ENCODE measurements at places on chromosomes 4 and X.

DNA sequence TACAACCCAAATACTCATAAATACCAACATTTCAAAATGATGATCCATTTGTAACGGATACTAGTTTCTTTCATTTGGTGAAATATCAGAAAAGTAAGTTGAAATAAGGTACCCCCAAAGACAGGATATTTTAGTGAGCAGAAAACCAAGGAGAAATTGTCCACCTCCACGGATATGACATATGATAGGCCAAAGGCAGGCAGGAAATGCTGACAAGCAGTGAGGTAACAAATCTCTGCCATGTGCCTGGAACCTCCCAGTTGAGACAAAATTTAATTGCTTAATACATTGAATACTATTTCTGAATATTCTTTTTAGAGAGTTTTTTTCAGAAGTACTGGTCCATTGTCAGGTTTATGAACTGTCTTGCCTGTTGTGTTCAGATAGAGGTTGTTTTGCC lies 118.8 kb downstream of the GATB start:
- DNase-seq, result no peak

- no peak for DNase-seq
Observed at GRCh38 chrX:91079342-91080114, 355.1 kb upstream of the PABPC5 start.

DNA sequence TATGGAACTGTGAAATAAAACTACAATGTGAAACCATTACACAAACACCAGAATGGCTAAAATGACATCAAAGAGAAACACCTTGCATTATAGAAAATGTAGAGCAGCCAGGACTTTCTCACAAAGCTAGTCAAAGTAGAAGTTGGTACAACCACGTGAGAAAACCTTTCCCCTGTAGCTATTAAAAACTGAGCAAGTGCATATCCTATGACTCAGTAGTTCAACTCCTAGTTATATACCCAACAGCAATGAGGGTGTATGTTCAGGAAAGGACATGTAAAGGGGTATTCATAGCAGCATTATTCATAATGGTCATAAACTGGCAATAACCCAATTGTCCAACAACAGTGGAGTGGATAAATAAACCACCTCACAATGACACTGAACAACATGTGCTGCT lies 177.5 kb upstream of the NUDT10 start:
- DNase-seq, result no peak

DNA sequence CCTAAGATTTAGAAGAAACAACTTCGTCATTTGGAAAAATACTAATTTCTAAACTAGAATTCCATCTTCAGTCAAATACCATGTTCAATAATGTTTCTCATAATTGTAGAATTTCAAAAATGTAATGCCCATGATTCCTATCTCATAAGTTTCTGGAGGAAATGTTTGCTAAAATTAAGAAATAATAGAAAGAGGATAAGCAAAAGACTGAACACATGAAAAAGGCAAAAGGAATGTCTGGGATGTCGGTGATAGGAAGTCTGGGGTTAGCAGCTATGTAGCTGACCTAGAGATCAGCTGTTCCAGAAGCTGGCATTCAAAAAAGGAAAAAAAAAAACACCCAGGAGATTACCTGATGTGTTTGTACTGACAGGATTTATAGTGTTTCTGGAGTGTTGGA lies 18.9 kb upstream of the PCDH10 start:
- peak; percentile 43 for DNase-seq

DNA sequence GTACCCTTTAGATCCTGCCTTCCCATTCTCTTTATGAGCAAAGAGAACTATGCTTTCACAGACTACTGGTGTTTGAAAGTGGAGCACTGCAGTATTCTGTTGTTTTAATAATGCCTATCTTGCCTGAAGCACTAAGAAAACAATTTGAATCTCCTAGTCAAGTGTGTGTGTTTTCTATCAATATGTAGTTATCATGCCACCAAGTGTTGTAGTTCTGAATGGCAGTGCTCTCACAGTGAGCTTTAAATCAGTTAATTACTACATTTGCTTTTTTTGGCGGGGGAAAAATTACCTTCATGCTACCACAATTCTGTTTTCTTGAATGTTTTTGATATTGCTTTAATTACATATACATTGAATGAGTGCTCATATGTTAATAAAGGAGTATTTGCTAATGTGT lies 143.6 kb upstream of the FAM47A start:
- DNase-seq, result no peak

DNA sequence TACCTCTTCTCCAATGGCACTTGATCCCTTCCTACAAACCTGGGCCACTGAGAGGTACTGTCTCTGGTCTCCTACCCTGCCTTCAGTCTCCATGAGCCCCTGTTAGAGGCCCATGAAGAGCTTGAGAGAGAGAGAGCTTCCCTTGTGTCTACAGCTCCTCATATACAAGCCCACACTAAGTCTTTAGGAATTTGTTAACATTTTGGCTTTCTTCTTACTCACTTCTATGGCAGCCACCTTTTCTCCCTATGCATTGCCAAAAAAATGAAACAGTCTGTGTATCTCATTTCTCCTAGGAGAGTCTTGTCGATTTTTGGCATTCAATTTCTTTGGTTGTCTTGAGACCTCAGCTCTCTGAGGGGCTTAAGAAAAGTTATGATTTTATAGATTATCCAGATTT lies 90.9 kb upstream of the LNX1 start:
- DNase-seq, result peak; percentile 50

DNA sequence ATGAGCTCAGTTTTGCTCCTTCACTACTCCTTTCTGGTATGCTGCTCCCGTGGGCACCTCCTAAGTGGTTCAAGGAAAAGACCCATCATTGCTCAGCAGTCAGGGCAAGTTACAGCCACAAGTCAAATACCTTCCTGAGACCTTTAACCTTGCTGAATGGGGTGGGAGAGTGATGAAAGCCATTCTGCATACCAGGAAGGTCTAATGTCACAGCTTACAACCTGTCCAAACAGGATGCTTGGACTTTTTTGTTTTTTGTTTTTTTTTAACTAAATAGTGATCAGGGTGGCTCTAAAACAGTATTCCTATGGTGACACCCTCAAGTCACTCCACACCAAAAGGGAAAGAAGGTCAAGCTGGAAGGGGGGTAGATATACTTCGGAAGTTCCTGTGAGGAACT lies 93.1 kb downstream of the GPC3 start:
- DNase-seq, result no peak

DNA sequence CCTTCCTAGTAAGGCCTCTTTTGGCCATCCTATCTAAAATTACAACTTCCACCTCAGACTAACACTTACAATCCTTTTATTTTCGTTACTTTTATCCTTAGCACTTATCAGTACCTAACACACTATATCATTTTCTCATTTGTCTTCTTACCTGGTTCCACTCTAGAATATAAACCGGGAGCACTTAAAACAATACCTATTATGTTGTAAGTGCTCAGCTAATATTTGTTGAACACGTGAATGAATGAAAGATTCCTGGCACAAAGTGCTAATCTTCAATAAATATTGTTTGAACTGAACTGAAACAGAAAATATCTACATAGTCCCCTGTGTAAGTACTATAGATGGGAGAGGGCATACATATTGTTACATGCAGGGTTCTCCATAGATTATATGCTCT lies 14.4 kb downstream of the MGARP start:
- DNase-seq, result no peak

- DNase-seq, result peak; percentile 12
Observed at GRCh38 chr4:139767168-139767567, 101.5 kb downstream of the MGST2 start.

DNA sequence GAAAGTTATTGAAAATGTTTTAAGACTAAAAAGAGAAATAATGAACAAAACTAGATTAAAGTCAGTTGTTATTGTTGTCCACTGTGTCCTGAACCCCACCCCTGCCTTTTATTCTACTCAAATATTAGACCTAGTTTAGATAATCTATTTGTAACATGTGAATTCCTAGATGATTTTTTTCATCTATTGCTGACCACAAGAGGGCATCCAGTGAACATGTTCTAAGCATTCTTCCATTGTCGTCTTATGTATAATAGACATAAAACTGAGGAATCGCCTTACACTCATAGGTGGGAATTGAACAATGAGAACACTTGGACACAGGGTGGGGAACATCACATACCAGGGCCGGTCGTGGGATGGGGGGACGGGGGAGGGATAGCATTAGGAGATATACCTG lies 36.4 kb upstream of the HPRT1 start:
- peak; percentile 20 for DNase-seq

DNA sequence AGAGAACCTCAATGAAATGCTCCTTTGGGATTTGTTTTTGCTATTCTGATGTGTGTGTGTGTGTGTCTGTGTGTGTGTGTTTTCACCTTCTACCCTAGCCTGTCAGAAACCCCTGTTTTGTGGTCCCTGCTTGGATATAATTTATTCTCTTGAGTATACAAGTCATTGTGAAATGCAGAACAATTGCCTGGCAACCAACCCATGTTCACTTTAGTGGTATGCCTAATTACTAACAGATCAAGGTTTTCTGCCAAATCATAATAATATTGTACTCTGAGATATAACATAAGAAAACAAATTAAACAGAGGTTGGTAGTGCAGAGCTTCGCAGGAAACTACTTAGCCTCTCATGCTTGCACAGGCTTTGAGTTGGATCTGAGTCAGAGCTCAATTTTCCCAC lies 7.0 kb upstream of the TET2 start:
- DNase-seq, result no peak

DNA sequence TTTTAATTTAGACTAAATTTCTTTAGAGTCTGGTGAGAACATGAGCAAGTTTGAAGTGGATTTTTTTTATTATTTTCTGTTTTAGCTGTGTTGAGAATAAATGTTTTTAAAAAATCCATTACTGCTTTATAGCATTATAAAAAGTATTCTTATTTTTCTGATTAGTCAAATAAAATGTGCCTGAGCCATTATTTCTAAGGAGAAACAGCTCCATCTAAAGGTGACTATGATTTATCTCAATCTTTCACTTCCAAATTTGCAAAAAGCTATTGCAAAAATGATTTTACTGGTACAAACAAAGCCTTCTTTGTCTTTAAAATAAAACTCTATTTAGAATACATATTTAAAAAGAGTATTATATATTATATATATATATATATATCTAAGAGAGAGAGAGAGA lies 959.2 kb downstream of the FAM133A start:
- DNase-seq, result no peak

DNA sequence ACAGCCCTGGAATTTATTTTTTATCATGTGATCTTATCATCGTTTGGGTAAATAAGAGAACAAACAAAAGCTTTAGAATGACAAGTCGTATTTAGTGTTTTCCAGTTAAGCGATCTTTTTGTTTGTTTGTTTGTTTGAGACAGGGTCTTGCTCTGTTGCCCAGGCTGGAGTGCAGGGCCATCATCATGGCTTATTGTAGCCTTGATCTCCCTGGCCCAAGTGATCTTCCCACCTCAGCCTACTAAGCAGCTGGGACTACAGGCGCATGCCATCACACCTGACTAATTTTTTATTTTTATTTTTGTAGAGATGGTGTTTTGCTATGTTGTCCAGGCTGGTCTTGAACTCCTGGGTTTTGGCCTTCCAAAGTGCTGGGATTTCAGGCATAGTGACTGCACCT lies 57.1 kb upstream of the PDLIM3 start:
- no peak for DNase-seq

DNA sequence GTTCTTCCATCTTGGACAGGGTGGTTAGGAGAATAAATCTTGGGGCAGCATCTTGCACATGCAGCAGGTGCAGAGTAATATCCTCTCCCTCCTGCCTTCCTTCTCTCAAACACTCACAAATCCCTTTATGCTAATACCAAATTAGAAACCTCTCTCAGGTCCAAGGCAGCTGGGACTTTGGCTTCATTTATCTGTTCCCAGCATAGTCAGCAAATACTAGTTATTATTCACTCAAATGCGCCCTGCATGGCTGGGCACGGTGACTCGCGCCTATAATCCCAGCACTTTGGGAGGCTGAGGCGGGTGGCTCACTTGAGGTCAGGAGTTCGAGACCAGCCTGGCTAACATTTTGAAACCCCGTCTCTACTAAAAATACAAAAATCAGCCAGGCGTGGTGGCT lies 156.0 kb upstream of the GALNT7 start:
- DNase-seq, result no peak

GRCh38 chr4:142262956-142263355 lies 583.1 kb downstream of the INPP4B start:
- DNase-seq, result no peak

DNA sequence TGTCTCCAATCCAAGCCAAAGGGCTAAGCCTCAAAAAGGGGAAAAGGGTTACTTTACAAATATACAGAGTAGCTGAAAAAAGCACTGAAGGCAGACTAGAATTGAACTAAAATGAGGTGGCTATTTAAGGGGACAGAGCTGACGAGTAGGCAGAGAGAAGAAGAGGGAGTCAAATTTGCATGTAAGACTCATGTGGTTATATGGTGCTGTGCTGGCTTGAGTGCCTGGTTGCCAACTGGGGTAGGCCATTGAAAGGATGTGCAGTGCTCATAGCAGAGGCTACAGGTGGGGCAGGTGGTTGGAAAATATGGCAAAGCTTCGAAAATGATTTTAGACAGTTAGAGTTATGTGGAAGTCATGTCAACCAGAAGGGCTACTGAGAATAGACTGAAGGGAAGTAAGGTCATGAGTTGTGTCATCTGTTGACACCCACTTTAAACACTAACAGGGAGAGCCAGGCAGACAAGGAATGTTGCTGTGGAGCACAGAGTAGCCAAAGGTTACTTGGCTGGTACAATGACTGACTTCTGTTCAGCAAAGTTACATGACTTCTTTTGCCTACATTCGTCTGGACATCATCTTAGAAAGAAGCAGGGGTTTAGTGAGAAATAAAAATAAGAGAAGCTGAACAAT lies 1210.4 kb downstream of the ADGRL3 start:
- DNase-seq, result no peak

GRCh38 chrX:145848448-145848847 lies 30.8 kb downstream of the SLITRK2 start:
- DNase-seq, result no peak

DNA sequence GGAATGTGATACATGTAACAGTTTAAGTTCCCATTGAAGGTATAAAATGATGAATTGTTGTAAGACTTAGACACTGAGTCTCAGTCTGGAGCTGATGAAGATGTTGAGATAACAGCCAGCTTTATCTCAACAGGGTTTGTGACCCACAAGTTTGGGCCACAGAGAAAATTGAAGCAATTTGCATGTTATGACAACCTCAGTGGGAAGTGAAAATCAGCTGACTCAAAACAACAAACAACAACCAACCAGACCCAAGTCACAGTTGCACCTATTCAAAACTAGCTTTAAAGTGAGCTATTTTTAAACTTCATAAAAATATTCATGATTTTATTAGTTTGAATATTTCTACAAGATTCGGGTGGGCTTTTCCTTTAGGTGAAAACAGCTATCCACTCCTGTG lies 8.0 kb downstream of the SFRP2 start:
- DNase-seq, result no peak

- no peak for DNase-seq
Observed at GRCh38 chr4:1250527-1250812, 1.5 kb upstream of the CTBP1 start.

- DNase-seq, result no peak
Observed at GRCh38 chr4:118930255-118930654, 41.6 kb downstream of the SYNPO2 start.

All from HFFc6 (cell line).